ENCODE measurements at places on chromosomes 6 and 20.

DNA sequence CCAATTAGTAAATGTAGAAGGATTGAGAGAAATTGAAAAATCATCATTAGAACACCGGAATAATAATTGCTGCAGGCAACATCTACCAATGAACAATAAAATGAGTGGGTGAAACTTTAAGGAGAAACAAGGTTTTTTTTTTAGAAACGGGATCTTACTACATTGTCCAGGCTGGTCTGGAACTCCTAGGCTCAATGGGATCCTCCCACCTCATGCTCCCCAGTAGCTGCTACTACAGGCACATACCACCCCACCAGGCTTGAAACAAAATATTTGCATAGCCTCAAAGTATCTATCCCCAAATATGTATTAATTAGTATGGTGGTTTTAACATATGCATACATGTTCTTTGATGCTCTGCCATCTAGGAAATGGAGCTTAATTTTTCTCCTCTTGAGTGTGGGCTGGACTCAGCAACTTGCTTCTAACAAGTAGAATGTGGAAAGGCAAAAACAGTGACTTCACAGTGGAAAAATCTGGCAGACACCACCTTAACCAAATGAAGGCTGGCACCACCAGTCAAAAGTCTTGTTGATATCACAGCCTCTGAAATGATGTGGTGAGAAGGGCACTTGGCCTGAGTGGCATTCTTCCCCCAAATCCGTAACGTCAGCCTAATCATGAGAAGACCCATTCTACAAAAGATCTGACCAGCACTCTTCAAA is 12.1 kb downstream of the NRSN2 start:
- no peak for DNase-seq

DNA sequence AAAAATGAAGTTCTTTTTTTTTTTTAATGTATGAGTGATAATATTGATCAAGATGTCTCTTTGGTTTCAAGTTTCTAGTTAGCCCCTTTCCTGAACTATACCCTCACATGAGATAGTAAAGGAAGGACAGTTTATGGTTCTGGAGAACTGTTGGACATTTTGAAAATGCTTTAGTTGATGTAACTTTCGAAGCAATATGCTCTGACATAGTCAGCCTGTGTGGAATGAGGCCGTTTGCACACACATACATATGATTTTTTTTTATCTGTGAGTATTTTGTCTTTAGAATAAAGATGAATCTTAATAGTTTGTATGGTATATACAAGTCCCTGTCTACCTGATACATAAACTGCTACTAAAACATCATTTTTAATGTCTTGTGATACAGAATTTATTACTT is 177.0 kb downstream of the ARID1B start:
- no peak for DNase-seq

- DNase-seq, result no peak
These were observed 27.1 kb downstream of the ULBP1 start for GRCh38 chr6:149990661-149991471.

DNA sequence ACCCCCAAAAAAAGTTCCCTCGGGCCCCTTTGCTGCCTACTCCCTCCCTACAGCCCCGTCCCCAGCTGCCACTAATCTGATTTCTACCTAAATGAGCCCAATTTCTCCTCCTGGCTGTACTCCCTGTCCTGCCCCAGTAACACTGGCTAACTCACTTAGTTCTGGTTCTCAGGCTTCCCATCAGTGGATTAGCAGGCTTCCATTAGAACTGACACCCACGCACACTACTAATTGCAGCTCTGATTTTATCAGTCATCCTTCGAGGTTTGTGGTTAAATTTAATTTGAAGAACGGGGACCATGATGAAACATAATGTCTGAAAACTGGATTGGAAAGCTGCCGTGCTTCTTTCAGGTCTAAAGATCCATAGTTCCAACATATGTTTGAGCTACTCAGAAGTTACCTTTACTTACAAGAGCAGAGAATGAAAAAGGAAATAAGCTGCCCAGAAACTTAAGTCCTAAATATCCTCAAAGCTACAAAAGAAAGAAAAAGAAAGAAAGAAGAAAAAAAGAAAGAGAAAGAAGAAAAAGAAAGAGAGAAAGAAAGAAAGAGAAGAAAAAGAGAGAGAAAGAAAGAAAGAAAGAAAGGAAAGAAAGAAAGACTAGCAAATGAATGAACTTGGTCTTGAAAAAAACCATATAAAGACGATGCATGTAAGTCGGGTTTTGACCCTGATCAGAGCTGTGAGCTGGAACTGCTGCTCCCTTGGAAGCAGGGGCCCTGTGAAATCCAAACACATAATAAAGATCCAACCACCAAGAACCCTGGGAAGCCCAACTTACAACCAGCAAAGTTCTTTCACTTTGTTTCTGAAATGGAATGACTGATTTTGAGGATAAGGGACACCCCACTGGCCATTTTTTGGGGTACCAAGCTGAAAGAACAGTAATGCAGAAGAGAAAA is 51.7 kb downstream of the CNKSR3 start:
- DNase-seq, result no peak

DNA sequence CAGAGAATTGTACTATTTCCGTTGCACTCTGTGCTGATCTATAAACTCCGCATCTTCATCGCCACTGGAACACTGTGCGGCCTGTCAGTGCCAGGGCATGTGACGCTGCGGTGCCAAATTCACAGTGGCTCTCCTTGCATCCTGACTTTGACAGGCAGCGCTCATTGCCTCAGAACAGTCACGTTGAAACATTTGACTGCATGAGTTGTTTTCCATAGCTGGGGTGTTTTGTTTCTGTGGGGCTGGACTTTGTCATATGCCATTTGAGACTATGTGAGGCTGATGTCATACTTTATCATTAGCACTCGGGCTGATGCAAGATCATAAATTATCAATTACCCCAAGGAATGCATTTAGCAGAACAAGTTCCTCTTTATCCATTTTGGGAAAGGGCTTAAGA is 32.7 kb downstream of the CFAP61 start:
- DNase-seq, result peak; percentile 2

- no peak for DNase-seq
These were observed 130.0 kb downstream of the FOXC1 start for GRCh38 chr6:1739680-1740079.
